ENCODE measurements at places on chromosomes 7 and 10.

DNA sequence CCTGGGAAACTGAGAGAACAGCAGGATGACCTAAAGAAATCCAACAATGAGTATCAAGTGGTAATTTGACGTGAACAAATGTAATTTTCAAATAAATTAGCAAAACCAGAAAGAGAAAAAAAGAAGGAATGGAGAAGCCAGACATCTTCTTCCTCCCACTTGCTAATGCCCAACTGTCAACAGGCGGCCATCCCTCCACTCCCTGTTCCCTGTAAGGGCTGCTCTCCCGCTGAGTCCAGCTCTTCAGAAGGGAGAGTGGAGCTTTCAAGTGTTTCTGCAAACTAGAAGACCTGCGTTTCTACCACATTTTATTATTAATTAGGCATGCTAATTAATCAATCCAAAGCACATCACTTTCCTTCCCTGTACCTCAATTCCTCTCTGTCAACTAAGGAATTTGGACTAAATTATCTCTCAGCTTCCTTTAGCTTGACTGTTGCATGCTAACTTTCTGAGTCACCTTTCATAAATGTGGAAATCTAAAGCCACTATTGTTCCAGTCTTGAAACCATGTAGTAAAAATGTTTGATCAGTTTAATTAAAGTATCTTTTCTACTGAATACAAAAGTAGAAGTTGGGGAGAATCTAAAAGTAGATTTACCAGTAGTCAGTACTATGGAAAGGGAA is 48.4 kb upstream of the CUL1 start:
- no peak for DNase-seq

GRCh38 chr7:135798095-135798494 is 49.5 kb upstream of the FAM180A start:
- DNase-seq = no peak

DNA sequence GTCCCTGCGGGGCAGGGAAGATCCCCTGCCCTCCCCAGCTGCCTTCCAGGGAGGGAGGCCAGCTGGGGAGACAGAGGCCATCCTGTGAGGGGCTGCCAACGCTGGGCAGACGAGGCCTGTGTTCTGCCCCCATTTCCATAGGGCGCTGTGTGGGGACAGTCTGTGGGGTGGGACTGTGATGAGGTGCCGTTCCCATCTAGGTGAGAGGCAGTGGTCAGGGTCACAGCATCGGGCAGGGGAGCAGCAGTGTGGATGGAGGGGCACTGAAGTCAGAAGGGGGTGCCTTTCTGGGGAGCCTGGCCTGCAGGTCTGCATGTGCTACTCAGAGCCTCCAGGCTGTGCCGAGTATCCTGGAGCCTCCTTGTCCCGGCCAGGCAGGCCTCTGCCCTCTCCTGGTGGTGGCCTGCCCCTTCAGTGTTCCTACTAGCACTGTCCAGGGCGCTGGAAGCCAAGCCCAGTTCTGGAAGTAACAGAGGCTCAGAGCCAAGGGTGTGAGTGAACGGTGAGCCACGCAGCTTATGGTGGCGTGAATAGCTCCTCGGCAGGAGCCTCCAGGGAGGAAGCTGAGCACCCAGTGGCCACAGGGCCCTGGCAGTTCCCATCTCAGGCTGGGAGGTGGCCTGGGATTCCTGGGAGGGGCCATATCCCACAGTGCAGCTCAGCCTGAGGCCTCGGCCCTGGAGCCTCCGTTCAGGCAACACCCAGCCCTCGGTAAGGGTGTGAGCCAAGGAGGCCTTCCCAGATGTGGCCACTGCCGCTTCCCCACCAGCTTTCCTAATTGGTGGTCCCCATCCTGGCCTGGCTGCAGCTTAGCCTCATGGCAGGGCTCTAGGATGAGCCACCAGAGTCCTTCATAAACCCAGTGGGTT is 23.3 kb upstream of the CSGALNACT2 start:
- DNase-seq = no peak

- DNase-seq = no peak
Measured at GRCh38 chr7:138876326-138876725, 78.3 kb upstream of the ATP6V0A4 start.

DNA sequence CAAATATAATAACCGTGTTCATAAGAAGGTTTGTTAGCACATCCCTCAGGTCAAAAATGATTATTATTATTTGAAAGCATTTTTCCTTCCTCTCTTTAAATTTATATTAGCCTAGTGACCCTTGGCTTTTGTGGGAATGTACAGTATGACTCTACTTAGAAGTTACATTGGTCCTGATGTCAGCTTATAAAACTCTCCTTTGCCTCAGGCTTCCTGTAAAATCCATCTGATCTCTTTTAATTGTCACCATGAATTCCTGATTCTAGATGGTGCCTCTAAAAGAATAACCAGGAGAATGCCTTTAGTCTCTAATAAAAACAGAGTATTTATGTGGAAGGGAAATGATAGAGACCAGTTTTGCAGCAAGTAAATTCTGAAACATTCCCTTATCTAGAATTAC is 1134.4 kb downstream of the XPNPEP1 start:
- DNase-seq = no peak

DNA sequence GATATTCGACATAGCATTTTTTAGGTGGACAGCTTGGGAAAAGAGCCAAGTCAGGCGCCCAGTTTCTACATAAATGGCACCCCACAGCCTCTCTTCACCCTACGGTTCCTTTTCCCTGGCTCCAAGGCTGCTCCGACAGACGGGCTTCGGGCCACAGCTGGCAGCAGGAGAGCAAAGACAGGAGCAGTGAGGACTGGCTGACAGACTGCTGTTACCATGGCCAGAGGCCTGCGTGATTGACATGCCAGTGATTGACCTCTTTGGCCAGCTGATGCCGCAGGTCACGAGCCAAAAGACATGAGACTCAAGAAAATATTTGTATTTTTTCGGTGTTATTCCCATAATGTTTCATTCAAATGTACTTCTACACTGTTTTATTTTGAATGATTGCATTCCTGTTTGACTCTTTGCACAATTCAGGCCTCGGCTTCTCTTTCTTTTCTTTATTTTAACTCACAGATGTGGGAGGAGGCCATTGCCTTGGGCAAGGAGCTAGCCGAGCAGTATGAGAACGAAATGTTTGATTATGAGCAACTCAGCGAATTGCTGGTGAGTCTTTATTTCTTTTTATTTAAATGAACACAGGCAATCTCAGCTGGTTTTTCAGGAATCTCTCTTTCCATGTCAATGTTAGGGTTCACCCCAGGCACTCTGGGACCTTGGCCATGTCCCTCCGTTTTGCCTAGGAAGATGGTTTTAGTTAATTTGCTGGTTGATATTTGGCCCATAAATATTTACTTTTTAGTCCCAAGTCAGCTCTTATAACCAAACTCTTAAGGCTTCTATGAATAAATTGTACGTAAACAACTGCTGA is 146.3 kb upstream of the NPS start:
- no peak for DNase-seq

- DNase-seq = no peak
Measured at GRCh38 chr7:44431091-44431608, 59.3 kb downstream of the NUDCD3 start.

DNA sequence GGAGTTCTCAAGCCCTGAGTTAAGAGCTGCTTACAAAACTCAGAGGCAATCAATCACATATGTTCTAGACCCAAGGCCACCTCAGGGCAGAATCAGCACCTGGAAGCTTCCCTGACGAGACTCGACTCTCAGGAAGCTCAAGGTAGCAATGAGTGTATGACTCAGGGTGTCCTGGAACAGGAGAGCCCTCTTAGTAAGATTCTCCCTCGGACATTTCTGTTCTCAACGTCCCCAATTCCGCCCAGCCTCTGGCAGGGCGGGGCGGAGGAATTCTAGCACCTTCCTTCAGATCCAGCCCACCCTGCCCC is 39.6 kb upstream of the PROSER2 start:
- DNase-seq = no peak

- DNase-seq = no peak
Measured at GRCh38 chr7:121069346-121070100, 81.0 kb downstream of the CPED1 start.

DNA sequence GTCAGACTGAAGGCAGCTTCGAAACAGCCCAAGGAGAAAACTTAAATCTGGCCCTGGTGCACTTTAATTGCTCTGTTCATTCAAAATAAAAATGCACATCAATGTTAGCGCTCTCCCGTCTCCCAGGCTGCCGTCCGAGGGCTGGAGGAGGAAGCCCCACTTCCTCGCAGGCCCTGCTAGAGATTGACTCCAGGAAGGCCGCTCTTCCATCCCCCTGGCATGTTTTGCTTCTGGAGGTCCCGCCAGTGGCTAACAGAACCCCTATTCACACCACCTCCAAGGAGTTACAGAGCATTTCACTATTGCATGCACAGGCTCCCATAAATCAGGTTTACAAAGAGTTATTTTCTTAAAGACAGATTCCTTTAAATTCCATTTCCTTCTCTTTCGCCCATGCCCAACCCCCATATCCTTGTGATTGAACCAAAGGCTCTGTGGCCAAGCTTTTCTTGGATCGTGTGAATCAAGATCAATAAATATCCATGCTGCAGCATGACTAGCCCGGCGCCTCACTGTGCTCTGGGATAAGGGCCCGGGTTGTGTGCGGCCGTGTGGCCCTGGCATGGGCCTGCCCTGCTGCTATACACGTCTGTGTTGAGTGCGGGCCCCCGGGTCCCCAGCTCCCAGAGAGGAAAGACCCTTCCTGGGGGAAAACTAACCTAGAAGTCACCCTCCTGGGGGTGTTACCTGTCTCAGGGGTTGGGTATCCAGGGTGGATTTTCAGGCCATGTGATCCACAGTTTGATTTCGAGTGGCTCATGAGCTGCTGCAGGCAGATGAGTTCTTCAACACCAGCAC is 118.7 kb upstream of the GDF10 start:
- DNase-seq = no peak

DNA sequence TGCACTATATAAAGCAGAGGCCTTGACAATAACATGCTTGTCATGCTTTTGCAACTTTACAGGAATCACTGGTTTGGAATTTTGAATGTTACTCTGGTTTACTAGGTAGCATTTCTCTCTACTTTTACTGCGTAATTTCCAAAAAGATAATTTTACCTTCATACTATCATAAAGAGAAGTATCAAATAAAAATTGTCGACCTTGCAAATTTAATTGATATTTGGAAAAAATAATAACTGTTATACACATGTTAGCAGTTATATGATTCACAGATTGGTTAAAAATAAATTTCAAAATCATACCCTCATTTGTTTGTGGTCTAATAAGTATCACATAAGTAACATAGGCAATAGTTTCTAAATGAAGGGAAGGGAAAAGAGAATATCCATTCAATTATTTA is 228.5 kb upstream of the CACNA2D1 start:
- no peak for DNase-seq

DNA sequence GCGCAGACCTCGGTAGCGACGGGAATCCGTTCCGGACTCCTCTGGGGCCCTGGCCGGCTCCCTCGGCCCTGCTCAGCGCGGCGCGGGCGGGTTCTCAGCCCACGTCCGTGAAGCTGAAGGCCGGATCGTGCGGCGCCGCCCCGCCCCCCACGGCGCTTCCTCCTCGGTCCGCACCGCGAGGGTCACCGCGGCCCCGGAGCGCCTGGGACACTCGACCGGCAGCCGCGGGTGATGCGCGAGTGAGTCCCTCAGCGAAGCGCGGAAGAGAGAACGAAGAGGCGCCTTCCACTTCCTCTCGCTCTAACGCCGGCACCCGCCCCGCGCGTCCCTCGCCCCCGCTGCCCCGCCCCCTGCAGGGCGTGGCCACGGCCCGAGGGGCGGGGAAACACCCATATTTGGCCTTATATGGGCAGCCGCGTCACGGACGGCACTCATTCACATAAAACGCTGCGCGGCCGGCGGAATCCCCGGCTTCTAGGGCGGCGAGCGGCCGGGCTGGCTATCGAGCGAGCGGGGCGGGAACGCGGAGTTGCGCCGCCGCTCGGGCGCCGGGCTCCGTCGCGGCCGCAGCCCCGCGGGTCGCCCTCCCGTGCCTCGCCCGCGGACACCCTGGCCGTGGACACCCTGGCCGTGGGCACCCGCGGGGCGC is at the start of gene DUSP5:
Gene DUSP5 (plus strand): TSS at position 470 of the 649 bp plus-strand sequence. CDS start 215 bp downstream, outside the sequence.
- DNase-seq = peak; percentile 93

Data from stimulated activated CD4-positive, alpha-beta T cell treated with anti-CD3 and anti-CD28 coated beads, Interleukin-4, amount 100 ng/mL, for 24 hours (primary cell).